ENCODE measurements at places on chromosomes 2 and 18.

- DNase-seq: no peak
These were observed 304.6 kb downstream of the MYCN start for GRCh38 chr2:16244966-16245320.

GRCh38 chr2:234823877-234824376 lies 127.9 kb upstream of the SH3BP4 start:
- DNase-seq: peak; percentile 95

- no peak for DNase-seq
These were observed 38.9 kb downstream of the DHRS9 start for GRCh38 chr2:169108099-169108884.

- DNase-seq: peak; percentile 90
These were observed 67.9 kb downstream of the RHOB start for GRCh38 chr2:20514596-20515269.

DNA sequence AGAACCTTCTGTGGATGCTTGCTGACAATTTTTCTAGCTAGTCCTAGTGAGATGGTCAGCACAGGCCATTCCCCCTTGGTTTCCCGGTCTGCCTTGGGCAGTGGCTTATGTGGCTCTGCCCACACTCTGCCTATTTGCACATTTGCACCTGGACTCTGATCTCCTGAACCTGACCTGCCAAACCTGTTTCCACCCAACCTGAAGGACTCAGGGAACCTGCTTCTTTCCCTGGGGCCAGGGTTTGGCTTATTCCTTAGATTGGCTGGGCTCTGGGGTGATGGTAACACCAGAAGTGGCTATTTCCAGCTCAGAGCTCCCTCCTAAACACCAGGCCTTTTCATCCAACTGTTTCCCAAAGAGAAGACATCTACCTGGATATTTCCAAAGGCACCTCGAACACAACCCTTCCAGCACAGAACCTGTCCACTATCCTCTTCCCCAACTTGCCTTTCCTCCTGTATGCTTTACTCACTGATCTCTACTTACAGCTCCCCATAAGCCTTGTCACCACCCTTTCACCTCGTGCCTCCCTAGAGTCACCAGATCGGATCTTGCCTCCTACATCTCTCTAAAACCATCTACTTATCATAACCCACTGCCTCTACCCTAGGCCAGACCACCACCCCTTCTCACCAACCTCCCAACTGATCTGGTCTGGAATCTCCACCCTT lies 5.8 kb upstream of the MTA3 start:
- DNase-seq: no peak

GRCh38 chr2:208529796-208530195 lies 123.2 kb downstream of the PTH2R start:
- no peak for DNase-seq

- DNase-seq: no peak
These were observed 62.8 kb upstream of the RNF152 start for GRCh38 chr18:61955644-61956043.

DNA sequence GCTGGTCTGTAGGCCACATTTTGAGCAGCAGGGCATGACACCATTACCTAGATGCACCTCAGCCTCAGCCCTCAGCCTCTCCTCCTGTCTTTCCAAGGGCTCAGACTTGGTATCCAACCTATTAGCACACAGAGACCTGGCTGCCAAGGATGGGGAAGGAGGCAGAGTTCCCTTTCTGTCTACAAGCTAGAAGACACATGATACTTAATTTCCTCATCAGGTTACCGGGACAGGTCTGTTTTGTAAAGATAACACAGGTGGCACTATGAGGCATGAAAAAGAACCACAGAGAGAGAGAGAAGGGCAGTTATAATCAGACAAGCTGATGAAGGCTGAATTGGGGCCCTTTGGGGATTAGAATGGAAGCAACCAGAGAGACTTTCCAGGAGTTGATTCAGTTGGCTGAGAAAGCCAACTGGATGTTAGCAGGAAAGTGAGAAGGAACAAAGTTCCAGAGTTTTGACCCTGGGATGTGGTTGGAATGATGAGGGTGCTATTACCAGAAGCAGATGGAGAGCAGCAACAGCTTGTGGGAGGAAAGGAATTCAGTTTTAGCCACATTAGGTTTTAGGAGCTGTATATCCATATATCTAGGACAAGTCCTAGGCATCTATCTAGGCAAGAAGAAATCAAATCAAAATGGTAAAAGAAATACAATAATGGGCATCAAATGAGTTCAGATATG lies 46.0 kb upstream of the RMND5A start:
- no peak for DNase-seq

- DNase-seq: no peak
These were observed 1.4 kb downstream of the WNT6 start for GRCh38 chr2:218860950-218861381.

DNA sequence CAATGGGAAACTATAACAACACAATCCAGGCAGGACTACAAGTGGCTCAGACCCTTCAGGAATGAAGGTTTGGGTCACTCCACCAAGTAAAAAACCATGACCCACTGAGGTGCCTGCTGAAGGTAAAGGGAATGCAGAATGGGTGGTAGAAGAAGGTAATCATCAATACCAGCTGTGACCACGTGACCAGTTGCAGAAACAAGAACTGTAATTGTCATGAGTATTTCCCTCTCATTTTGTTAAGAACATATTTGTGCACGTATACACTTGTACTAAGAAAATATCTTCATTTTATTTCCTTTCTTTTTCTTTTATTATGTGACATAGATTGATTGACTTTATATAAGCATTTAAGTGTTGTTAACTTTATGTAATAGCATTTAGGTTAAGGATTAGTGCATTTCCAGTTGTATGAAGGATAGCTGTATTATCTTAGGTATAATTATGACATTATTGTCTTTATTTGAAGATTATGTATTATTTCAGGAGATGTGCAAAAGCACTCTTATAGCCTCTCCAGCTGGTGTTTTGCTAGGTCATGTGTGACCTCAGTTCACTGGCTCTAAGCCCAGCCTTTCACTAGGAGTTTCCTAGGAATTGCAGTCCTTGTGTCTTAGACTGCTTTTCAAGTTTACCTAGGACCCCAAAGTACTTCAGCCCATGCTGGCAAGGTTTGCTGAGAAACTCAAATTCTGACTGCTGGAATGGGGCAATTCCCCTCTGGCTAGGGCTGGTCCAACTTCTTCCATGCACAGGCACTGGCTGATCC lies 125.7 kb upstream of the DPP10 start:
- no peak for DNase-seq

DNA sequence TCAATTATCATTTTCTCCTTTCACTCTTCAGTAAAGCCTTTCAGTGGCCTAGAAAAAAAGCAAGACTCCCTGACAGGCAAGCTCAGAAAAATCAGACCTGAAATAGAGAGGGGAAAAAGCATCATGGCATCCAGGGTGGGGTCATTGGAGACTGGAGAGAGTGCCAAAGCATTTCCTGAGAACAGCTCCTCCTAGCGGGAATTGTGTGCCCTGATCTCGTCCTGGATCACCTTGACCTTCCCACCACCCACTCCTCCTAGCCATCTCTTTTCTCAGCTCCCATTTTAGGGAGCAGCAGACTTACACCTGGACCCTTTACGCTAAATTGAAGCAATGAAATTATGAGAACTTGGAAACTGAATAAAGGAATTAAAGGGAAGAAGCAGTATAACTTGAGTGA lies 176.6 kb downstream of the VWC2L start:
- no peak for DNase-seq

DNA sequence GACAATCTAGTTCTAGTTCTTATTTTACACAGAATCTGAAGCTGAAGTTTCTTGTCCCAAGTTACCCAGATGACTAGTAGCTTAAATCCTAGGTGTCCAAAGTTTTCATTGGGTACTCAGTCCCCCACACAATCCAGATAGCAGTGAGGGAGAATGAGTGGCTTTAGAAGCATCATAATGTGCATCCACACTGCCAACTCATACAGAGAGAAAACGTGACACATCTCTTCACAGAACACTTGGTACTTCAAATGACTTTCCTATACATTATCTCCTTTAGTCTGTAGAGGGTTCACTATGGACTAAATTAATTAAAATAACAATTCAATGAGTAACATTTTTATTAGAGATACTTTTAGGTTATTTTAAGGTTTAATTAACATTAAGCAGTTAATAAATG lies 45.2 kb downstream of the STRADB start:
- DNase-seq: no peak

- no peak for DNase-seq
These were observed 207.9 kb downstream of the ARL4C start for GRCh38 chr2:234288974-234289455.

- no peak for DNase-seq
These were observed 246.1 kb downstream of the NDUFA10 start for GRCh38 chr2:239778861-239779558.

DNA sequence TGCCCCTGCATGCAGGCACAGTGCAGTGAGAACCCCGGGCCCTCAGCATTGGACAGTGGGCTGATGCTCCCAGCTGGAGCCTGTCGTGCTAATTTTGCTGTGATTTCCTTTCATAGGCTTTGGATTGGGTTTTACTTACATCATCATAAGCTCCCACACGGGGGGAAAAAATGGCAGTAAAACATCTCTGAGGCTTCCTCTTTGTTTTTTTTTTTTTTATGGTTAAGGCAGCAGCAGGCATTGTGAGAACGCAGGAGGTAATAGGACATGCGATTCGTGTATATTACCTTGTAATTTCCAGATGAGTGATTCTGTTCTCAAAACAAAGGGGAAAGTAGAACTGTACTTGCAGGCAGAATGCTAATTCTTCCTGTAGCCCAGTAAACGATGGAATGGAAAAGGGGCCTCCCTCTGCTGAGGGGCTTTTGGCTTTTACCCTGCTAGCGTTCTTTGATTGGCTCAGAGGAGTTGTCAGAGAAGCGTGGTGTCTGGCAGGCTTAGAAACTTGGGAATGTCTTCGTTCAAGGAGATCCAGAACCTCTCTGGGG lies 89.7 kb downstream of the NPAS2 start:
- no peak for DNase-seq

- no peak for DNase-seq
These were observed 10.3 kb upstream of the PDK1 start for GRCh38 chr2:172545408-172546075.

GRCh38 chr2:37090019-37090477 lies 5.7 kb downstream of the GPATCH11 start:
- DNase-seq: no peak

- no peak for DNase-seq
These were observed 119.3 kb downstream of the SPTBN1 start for GRCh38 chr2:54575379-54575888.

DNA sequence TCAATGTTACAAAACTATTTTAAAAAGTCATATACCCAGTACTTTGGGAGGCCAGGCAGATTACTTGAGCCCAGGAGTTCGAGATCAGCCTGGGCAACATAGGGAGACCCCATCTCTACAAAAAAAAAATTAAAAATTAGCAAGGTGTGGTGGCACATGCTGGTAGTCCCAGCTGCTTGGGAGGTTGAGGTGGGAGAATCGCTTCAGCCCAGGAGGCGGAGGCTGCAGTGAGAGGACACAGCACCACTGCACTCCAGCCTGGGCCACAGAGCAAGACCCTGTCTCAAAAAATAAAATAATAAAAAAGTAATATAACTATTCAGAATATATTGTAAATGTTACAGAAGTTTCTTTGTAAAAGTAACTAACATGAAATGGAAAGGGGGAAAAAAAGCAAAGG lies 1.9 kb downstream of the PASK start:
- no peak for DNase-seq

- DNase-seq: peak; percentile 95
These were observed 72.0 kb upstream of the ZCCHC2 start for GRCh38 chr18:62450546-62451410.
